ENCODE measurements at places on chromosomes 11 and 22.

- no peak overlapping the region for H3K4me3 ChIP-seq
- no peaks in the 10 kb centered on the region for H3K4me1 ChIP-seq
- H3K27me3 ChIP-seq, result no peaks in the 10 kb centered on the region
- no peaks in the 10 kb centered on the region for H3K36me3 ChIP-seq
- no peak for DNase-seq
Observed at GRCh38 chr11:112795911-112796649, 165.1 kb upstream of the NCAM1 start.

- H3K27me3 ChIP-seq, result no peaks in the 10 kb centered on the region
- peak; percentile 63 for DNase-seq
- no peaks in the 10 kb centered on the region for H3K36me3 ChIP-seq
- no peak overlapping the region for H3K4me3 ChIP-seq
Observed at GRCh38 chr11:114163229-114163631, 103.7 kb downstream of the ZBTB16 start.

GRCh38 chr11:119918347-119918746 lies 189.3 kb upstream of the NECTIN1 start:
- no peaks in the 10 kb centered on the region for H3K4me1 ChIP-seq
- no peaks in the 10 kb centered on the region for H3K36me3 ChIP-seq
- H3K27me3 ChIP-seq, result peaks cover 3% of the 10 kb centered on the region
- H3K4me3 ChIP-seq, result no peak overlapping the region
- no peak overlapping the region for H3K27ac ChIP-seq

DNA sequence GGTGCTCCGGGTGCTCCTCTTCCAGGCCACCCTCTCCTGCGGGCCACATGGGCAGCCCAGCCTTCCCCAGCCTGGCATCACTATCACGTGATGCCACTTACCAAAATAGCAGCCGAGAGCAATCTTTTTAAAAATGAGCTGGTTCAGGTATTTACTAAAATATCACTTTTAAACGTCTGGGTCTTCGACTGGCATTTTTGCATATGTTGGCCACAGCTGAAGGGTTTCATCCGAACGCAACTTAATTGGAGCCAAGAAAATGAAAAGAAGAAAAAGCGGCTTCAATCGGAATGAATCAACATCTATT lies 94.6 kb upstream of the ANO1 start:
- H3K36me3 ChIP-seq, result no peaks in the 10 kb centered on the region
- H3K4me3 ChIP-seq, result no peak overlapping the region
- H3K27ac ChIP-seq, result no peak overlapping the region
- DNase-seq, result no peak
- H3K4me1 ChIP-seq, result peaks cover 3% of the 10 kb centered on the region
- peaks cover 25% of the 10 kb centered on the region for H3K27me3 ChIP-seq

Measured in adrenal gland (tissue), 19 donors.